ENCODE measurements at places on chromosomes 12 and 14.

GRCh38 chr12:58396239-58396638, 454.9 kb downstream of the ATP23 start:
- no peak for DNase-seq

GRCh38 chr14:104095426-104096310, 10.2 kb downstream of the ASPG start:
- DNase-seq = no peak

DNA sequence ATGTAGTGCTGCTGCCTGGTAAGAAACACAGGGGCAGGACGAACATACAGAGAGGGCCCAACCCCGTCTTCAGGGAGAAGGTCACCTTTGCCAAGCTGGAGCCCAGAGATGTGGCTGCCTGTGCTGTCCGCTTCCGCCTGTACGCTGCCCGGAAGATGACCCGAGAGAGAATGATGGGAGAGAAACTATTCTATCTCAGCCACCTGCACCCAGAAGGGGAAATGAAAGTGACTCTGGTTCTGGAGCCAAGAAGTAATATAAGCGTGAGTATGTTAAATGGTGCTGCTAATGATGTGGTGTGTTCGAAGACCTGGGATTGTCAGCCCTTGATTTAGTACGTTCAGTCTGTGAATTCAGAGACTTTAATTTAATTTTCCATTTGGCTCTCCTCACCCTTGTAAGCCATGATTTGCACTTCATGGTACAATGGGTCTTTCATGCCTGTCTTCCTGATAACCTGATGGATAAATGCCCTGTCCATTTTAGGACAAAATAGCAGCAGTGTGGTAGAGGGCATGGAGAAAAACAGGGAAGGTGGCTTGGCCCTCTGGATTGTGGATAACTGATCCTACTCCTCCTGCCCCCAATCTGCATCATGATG, 318.9 kb downstream of the SNAPC1 start:
- DNase-seq = peak; percentile 44

DNA sequence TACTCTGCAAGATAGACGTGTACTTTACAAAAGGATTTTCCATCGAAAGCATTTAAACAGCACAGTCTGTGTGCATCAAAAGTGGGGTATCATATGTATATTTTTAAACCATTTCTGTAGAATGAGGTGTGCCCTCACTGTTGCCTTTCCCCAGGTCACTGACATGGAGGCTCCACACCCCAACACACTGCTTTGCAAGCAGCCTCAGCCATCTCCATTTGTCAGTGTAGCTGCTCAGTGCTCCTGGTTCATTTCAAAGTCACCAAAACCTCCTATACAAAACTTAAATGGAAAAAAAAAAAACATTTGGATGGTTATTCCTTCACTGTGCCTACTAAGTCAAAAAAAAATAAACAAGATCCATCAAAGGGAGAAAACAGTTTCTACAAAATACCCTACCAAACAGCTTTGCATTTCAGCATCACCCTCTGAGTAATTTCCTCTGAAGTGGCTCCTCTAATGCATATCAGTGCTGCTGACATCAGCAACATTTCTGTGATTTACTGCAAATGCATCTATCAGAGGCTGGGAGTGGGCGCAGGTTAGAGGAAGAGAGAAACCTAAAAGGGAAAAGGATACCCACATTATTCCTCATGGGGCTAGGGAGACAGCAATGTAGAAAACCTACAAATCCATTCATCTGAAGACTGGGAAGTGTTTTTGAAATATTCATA, 46.0 kb downstream of the KCNK10 start:
- DNase-seq = no peak

DNA sequence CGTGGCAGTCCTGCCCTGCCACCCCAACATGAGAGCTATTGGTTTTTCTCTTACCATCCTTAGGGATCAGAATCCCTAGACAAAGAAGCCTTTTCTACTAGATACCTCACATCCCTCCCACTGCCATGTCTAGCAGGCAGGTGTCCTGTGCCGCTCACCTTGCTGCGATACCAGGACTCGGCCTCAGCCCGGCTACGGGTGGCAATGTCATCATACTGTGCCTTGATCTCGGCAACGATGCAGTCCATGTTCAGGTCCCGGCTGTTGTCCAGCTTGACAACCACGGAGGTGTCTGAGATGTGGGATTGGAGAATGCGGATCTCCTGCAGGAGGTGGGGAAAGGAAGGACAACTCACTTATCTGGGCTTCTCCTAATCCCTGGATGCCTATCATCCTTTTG, 4.5 kb downstream of the KRT83 start:
- DNase-seq = no peak

- no peak for DNase-seq
These were observed 255.2 kb downstream of the SYT1 start for GRCh38 chr12:79119796-79120195.

DNA sequence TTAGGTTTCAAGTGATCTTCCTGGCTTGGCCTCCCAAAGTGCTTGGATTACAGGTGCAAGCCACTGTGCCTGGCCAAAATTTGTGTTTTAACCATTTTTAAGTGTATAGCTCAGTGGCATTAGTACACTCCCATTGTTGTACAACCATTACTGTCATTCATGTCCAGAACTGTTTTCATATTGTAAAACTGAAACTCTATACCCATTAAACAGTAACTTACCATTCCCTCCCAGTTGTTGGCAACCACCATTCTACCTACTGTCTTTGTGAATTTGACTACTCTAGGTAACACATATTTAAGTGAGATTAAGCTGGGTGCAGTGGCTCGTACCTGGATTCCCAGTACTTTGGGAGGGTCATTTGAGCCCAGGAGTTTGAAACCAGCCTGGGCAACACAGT, 67.3 kb upstream of the KCNH3 start:
- no peak for DNase-seq

- DNase-seq = no peak
These were observed 98.2 kb upstream of the GSC start for GRCh38 chr14:94867946-94868771.

- no peak for DNase-seq
These were observed 84.4 kb downstream of the PPHLN1 start for GRCh38 chr12:42410340-42410739.

GRCh38 chr12:8018666-8019581, 13.6 kb upstream of the FOXJ2 start:
- peak; percentile 28 for DNase-seq

DNA sequence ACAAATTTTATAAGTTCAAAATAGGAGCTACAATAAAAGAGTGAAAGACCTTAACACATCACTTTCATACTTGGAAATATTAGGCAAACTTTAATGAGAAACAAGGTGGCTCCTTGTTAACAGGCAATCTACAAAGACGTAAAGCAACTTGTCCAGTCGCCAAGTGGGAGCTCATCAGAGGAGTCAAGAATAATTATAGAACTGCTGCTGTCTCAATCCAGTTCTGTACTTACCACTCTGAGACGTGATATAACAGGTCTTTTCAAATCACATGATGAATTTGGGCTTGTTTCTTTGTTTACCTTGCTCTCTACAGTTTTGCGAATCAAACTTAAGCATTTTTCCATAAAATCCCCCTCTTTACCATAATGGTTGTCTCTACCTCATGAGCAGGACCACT, 3.6 kb downstream of the YBX3 start:
- no peak for DNase-seq

- no peak for DNase-seq
These were observed 232.8 kb downstream of the SLC2A13 start for GRCh38 chr12:39873065-39873464.

GRCh38 chr12:101107032-101107763, 102.8 kb downstream of the SLC5A8 start:
- DNase-seq = no peak

GRCh38 chr14:99569725-99570543, 34.1 kb downstream of the CCDC85C start:
- DNase-seq = no peak

GRCh38 chr12:114976372-114976771, 292.4 kb upstream of the TBX3 start:
- DNase-seq = no peak

DNA sequence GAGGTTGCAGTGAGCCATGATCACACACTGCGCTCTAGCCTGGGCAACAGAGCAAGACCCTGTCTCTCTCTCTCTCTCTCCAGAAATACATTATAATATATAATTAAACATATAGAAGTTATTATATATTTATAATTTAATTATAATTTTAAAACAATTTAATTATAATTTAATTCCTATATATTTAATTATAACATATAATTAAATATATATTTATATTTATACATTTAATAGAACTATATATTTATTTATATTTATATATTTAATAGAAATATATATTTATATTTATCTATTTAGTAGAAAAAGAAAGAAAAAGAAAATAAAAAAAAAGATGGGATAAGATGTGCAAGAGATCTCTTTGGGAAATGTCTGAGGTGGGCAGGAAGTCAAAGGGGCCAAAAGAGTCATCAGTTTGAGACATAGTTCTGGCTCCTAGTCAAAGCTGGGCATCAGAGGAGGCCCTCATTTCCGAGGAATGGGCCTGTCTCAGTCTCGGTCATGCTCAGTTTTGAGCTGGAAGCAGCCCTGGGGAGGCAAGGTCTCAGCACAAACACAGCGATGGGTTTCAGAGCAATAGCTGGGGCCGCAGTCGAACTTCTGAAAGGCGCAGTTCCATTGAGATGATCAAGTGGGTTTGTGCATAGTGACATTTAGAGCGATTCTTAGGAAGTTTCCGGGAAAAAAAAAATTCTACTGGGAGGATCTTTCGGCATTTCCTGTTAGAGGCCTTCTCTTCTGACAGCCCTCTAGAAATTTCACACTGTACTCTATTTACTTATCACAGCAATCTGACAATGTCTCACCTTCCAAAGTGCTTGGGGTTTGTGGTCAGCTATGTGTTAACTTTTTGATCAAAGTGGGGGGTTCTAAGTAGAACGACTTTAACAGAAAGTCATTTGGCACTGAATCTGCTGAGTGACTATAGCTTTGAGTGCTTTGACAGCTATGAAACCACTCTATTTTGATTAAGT, 58.7 kb upstream of the GZMB start:
- no peak for DNase-seq
